ENCODE measurements at places on chromosomes 7 and 10.
A peak's percentile ranks its signal among the peaks of the same experiment; 100 is the strongest.

DNA sequence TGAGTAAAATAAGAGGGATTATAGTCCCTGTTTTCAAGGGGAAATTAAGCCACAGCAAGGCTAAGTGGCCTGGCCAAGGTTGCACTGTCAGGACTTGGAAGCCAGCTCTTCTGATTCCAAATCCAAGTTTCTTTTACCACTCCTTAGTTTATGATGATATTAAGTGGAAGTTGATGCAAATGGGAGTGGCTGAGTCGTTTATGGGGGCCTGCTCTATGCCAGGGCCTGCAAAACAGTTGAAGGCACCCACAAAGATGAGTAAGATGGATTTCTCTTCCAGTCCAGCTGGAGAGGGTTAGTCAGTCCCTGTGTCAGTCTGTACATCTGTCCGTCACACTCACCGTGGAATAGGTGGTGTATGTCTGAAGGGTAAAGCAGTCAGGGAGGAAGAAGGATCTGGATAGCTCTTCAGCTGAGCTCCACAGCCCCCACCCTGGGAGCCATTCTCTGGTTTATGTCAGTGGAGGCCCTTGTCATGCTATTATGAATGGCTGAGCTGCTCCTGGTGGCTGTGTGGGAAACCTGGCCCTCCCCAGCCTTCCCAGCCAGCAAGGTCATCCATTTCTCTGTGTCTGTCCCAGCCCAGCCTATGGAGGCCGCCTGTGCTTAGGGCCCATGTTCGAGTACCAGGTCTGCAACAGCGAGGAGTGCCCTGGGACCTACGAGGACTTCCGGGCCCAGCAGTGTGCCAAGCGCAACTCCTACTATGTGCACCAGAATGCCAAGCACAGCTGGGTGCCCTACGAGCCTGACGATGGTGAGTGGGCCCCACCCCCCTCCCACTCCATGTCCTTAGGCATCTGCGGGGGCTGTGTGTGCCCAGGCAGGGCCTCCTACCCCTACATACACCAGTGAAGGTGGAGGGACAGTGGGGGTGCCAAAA lies 44.5 kb downstream of the TBATA start:
- DNase-seq, result no peak

- DNase-seq, result no peak
Measured at GRCh38 chr7:150734254-150734653, 3.0 kb upstream of the GIMAP5 start.

DNA sequence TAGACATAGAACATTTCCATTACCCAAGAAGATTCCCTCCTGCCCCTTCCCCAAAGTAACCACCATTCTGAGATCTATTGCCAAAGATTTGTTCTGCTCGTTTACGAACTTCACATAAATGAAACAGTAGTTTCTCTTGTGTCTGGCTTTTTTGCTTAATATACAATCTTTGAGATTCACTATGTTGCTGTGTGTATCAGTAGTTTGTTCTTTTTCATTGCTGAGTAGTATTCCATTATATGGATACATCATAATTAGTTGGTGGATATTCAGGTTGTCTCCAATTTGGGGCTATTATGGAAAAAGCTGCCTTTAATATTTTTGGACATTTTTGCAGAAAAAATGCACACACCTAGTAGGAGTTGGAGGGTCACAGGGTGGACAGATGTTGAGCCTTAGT lies 124.3 kb downstream of the SLIT1 start:
- DNase-seq, result no peak

DNA sequence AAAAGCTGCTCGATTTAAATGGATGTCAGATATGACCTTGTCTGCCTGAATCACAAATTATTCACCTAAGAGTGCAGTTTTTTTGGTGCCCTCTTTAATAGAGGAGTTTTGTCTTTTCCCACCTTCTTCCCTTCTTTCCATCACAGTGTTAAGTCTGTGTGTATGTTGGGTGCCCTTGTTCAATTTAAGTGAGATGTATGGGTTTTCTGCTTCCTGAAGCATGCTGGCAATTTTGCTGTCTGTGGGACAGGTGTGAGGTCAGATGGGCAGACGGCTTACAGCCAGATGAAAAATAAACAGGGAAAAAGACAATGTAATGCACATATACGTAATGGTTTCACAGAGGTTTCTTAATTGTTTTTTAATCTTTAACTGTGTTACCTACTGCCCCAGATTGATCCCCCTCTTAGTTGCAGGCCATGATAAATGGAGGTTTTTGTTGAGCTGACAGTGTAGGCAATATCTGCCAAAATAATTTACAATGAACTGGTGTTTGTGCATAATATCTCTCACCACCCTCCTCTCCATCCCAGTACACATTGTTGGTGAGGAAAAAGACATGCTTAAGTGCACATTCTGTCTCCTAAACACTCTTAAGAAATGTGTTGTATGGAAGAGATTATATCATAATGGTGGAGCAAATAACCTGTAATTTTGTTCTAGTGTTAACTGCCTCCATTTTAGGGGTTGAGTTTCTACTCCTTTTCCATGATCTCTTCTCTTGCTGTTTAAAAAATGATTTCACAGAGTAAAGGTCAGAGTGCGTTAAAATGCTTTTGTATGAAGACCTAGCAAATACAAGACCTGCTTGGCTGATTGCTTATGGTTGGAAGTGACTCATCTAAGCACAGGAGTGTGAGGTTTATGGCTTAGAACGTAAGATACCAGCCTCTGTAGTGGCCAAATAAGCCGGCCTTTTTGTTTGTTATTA lies 123.9 kb downstream of the LRRC4 start:
- no peak for DNase-seq

DNA sequence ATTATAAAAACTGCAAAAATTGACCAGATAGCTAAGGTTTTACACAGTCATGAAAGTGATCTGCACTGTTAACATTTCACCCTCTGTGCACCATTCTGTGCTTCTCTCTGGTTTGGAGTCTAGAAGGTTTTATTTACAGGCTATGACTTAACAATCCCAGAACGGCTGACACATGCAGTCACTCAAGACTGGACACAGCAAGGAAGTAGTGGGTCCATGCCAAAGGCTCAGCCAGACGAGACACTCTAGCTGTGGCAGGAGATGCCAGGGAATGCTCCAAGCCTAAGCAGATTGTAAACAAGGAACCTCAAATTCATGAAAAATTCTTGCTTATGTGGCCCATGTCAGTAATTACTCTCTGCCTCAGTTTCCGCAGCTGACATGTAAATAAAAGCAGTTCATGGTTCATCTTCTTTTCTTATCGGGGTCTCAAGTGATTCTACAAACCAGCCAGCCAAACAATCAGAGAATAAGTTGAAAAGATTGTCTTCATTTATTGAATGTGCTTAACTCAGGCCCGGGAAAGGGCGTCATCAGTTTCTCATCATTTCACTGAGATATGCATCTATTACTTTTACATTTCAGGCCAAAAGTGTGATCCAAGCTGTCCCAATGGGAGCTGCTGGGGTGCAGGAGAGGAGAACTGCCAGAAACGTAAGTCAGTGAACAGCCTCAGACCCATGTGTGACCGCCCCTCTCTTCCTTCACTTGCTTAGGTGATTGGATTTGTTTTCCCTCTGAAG lies 132.1 kb downstream of the EGFR start:
- no peak for DNase-seq

DNA sequence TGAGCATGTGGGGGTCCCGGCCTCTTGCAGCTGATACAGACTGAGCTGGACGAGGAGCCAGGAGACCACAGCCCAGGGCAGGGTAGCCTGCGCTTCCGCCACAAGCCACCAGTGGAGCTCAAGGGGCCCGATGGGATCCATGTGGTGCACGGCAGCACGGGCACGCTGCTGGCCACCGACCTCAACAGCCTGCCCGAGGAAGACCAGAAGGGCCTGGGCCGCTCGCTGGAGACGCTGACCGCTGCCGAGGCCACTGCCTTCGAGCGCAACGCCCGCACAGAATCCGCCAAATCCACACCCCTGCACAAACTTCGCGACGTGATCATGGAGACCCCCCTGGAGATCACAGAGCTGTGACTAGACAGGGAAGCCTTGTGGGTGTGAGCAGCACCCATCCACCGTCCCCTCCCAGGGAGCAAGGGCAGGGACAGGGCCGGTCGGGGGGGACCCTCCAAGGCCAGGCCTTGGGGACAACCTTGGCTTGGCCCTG lies 36.1 kb downstream of the PSAP start:
- no peak for DNase-seq

DNA sequence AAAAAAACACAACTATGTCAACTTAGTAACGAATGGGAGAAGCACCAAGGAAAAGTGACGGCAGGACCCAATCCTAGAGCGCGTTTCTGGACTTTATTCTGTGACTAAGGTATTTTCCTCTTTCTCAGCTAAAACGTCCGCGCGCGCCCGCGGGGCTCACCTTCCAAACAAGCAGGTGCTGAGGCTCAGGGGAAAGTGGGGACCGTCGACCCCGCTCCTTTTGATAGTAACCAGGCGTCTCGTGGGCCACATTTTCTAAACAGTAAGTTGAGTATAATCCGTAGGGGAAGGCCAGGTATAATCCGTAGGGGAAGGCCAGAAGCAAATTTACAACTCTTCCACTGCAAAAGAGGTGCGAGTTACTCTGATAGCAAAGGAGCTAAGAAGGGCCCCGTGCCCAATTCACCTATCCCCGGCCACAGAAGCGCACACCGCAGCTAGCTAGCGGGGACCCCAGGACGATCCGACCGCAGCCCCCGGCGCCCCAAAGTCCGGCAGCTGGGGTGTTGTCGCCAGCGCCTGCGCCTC lies 743 bp downstream of the MKI67 start:
- peak; percentile 8 for DNase-seq

DNA sequence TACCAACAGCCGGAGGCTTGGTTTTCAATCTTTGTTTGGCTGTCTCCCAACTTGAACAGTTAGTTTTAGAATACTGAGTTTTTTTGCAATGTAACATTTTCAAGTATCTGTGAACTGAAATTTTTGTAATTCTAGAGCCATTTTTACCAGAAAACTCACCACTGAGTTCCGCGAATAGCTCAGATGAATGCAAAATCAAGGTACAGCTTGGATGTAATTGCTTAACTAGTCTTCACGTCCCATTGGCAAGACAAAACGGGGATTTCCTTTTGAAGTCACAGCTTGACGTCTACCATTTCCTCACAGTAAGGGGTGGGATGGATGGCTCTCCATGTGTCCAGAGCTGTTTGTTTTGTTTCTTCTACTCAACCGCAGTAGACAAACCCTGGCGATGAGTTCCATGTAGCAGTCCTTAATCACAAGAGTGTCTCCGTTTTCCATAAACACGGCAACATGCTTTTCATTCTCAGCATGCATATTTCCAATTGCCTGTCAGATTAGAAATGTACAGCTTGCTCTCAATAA lies 55.8 kb upstream of the FGFR2 start:
- no peak for DNase-seq

DNA sequence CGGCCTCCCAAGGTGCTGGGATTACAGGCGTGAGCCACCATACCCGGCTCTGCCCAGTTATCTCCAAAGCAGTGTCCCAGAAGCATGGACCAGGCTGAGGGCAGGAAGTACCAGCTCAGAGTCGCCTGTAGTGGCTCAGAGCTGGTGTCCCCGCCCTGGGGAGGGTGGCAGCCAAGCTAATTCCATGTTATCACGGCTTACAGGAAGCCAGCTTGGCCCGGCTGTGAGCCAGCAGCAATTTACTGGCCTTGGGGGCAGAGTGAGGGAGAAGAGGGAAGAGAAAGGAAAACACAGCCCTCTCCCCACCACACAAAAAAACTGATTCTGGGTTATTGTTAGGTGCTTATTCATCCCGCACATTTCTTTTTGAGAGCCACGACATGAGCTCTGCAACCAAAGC lies 88.1 kb downstream of the HIP1 start:
- no peak for DNase-seq

DNA sequence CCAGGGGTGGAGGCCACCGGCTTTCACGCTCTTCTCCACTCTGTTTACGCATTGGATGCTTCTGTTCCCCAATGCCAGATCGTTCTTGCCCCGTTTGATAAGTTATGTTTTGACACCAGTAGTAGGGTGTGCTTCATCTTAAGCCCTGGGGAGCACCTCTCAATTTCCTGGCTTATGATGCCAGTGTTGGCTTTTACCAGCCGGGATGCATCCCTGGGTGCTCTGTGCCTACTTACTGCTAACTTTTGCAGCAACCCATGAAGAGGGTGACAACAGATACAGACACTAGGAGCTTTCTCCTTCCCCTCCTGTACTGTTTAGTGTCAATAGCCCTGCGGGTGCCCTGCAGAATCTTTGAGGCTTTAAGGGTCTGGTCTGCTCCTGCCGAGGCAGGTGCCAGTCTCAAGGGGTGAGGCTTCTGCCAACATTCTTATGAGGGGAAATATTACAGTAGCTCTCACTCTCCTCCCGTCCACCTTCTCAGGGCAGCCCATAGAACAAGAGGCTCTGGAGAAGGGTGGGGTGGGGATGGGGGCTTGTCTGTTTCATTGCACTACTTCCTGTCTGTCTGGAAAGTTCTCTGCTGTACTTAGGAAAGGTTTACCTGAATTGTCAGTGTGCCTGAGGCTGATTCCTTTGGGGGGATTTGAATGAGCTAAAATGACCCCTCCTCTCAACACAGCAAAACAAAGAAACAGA lies 23.3 kb downstream of the ADCY1 start:
- no peak for DNase-seq

- no peak for DNase-seq
Measured at GRCh38 chr10:59435707-59436106, 73.4 kb upstream of the FAM13C start.

- no peak for DNase-seq
Measured at GRCh38 chr7:117458977-117459583, 20.7 kb upstream of the CFTR start.

DNA sequence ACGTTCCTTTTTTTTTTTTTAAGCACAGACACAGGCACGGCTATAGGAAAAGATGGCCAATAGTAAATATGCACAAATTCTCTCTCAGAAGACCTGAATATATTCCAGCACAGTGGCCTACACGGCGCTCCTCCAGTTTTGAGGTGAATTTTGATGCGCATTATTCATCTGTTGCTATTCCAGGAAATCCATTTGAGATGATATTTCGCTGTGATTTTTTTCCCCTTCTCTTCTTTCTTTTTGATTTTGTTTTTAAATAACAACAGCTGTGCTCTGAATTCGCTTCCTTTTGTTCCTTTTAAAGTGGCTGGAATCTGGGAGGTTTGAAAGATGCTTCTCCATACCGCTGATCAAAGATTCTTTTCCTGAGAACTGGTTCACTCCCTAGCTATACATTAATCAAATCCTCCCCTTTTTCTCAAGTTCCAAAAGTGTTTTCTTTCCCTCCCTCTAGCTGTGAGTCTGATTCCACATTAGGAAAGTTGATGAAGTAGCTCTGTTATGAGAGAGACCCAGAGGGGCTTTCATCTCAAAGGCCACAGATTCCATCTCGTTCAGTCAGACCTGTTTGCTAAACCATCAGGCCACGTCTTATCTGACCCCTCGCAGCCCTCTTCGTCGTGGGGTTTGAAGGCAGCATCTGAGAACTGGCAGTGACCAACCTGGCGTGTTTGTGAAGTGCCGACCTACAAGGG lies 602.7 kb upstream of the NRP1 start:
- DNase-seq, result no peak

GRCh38 chr7:25391295-25391861 lies 163.1 kb upstream of the NPVF start:
- no peak for DNase-seq

- no peak for DNase-seq
Measured at GRCh38 chr7:41869997-41870396, 167.1 kb upstream of the INHBA start.

Measured in activated CD4-positive, alpha-beta T cell treated with anti-CD3 and anti-CD28 coated beads for 4 hours (primary cell).